ENCODE measurements at places on chromosomes 2 and 18.

- DNase-seq, result no peak
Observed at GRCh38 chr2:161983866-161984265, 90.1 kb downstream of the DPP4 start.

DNA sequence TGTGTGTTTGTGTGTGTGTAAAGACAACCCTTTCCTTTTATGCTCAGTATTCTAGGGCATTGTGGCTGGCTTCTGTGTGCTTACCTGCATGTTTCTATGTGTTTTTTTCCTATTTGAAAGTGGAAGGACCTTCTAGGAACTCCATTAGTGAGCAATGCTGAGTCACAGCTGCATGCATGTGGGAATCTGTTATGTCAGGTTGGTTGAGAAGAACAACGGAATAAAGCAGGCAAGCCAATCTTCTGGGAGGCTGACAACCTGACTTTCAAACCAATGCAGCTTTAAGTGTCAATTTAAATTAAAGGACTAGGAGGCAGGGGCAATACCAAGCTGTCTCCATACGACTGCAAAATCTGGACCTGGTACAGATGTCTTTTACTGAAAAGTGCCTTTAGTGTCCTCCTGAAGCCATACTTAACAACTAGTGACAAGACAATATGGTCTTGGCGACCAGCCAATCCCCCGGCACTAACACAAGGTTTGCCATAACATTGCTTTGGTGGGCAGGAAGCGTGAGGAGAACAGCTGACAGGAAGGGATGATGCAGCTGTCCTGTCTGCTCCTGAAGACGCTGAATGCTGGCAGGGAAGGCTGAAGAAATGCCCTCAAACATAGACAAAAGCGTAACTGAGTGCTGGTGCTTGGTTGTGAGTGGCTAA is 514.7 kb upstream of the CDH7 start:
- no peak for DNase-seq

GRCh38 chr2:37782721-37783371 is 111.4 kb upstream of the CDC42EP3 start:
- DNase-seq, result no peak

- DNase-seq, result no peak
Observed at GRCh38 chr18:49769047-49769728, 44.1 kb downstream of the ACAA2 start.

DNA sequence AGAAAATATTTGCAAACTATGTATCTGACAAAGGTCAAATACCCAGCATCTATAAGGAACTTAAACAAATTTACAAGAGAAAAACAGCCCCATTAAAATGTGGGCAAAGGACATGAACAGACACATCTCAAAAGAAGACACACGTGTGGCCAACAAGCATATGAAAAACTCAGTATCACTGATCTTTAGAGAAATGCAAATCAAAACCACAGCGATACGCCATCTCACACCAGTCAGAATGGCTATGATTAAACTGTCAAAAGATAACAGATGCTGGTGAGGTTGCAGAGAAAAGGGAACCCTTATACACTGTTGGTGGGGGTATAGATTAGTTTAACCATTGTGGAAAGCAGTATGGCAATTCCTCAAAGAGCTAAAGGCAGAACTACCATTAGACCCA is 64.3 kb upstream of the RBMS1 start:
- DNase-seq, result no peak

DNA sequence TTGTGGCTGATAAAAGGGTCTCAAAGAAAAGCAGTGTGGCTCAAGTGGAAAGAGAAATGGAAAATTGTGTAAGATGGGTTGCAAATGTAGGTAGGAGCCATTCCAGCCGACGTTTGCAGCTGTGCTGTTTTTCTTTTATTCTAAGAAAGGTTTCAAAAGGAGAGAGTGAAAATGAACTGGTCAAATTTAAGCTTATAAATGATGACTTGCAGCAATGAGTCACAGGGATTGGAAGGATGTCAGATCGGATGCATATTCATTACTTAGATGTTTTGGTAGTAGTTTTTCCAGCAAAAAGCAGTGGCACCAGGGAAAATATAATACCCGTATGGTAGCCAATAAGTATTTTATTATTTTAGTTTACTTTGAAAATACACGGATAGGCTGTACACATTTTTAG is 79.1 kb downstream of the LRRTM4 start:
- no peak for DNase-seq

DNA sequence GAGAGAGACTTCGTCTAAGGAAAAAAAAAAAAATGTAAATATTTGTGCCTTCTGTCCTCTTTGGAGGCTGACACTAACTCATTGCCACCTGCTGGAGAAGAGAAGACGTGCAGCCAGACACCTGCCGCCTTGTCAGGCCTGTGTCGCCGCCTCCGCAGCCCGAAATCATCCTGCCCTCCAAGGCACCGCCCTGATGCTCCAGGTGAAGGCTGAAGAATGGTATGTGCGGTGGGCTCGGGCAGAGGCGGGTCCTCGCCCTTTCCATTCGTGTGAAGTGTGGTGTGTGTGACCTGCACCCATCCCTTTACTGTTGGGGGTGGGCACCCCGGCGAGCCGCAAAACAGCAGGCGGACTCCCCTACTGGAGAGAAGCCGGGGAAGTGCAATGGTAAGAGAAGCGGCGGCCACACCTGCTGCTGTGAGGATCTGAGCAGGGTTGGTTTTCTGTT is 60.4 kb downstream of the FAM161A start:
- peak; percentile 95 for DNase-seq

GRCh38 chr18:34783501-34783900 is 73.4 kb downstream of the DTNA start:
- DNase-seq, result no peak

All from GM23338 (cell line).